ENCODE measurements at places on chromosomes 3 and 15.

DNA sequence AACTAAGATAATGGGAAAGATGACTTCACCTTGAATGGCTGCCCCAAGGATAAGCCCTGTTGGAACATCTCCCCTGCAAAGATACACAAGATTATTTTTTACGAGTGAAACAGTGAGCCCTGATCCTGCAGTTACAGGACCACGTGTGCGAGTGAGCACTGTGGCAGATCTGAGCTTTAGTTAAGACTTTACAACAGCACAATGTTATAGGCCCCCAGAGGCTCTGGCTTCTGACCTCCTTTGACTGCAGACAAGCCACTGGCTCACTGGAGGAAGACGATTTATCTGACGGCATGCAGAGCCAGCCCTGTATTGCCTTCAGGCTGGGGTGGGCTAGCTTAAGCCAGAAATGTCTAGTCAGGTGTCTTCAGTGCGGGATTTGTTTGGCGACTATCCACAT, 174.4 kb downstream of the ARRDC4 start:
- DNase-seq: no peak

DNA sequence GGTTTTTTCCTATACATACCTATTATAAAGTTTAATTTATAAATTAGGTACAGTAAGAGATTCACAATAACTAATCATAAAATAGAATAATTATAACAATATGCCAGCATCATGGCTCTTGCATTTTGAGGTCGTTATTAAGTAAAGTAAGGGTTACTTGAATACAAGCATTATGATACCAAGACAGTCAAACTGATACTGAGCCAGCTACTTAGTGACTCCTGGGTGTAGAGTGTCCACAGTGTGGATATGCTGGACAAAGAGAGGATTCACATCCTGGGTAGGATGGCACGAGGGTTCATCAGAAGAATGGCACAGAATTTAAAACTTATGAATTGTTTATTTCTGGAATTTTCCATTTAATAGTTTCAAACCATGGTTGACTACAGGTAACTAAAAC, 157.2 kb upstream of the IL12A start:
- no peak for DNase-seq

DNA sequence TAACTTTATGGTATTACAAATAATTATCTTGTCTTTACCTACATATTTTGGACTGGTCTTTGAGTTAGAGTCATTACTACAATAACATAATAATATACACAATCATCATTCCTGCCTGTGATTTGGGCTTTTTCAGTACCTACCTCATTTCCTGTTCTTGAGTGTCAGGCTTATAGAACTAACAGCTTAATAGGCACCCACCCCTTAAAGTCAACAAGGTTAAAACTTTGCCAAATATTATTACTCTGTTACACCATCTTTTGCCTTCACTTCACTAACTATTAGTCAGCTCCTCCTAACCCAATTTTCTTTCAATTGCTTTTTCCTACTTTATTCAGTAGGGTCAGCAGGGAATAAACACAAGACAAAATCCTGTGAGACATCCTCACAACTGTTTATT, 488.7 kb upstream of the AGTR1 start:
- no peak for DNase-seq

DNA sequence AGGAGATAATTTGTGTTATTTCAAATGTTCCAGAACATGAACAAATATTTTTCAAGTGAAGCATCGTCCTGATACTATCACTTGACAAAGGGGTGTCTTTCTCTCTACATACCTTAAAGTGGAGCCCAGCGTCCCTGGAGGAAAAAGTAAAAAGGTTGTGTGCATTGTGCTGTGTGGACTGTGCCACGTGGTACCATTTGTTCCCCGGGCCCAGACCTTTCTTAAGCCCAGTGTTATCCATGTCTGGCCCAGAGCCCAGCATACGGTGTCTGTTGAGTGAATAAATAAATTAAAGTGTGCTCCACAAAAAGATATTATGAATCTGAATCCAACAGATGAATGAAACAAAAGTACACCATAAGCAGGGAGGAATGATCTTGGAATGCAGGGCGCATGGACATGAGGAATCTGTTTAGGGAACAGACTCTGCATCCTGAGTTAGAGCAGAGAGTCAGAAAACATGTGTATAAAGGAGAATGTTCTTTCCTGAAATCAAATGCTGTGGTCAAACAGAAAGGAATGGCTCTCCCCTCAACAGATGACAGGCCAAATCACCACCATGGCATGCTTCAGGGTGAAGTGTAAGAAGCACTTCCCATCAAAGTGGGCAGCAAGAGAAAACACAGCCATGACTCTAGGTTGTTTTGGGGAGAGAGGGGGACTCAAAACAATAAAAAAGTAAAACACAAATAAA, 8.1 kb upstream of the PRSS50 start:
- DNase-seq: no peak

- no peak for DNase-seq
These were observed 149.0 kb downstream of the CBLB start for GRCh38 chr3:105719791-105720190.

DNA sequence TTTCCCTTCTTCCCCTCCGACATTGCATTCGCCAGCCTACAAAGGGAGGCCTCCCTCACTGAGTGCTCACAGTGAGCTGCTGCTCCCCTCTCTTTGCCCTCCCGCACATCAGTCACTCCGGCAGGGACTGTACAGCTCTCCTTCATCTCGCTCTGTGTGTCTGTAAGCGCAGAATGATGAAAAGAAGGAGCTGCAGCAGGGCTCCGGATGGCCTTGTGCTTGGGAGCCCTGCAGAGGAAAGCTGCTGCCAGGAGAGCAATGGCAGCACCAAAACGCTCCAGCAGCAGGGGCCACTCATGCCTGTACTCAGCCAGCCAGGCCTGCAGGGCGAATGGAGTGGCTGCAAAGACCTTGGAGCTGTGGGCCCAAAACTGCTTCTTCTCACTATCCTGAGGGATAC, 107.0 kb upstream of the NSMCE3 start:
- no peak for DNase-seq

- DNase-seq: no peak
These were observed 196.8 kb downstream of the GOLGA6L6 start for GRCh38 chr15:20344601-20345400.

DNA sequence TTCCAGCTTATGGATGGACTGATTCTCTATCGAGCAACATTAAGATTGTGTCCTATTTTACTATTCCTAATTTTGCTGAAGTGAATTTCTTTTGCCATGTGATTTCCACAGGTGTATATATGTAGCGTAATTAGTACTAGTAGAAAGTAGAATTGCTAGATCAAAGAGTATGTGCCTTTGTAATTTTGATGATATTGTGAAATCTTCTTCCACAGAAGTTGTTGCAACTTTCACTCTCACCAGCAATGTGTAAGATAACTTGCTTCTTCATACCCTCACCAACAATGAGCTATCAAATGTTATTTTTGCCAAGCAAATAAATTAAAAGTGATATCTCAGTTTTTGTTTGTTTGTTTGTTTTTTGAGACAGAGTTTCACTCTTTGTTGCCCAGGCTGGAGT, 5.4 kb downstream of the PGBD4 start:
- no peak for DNase-seq

DNA sequence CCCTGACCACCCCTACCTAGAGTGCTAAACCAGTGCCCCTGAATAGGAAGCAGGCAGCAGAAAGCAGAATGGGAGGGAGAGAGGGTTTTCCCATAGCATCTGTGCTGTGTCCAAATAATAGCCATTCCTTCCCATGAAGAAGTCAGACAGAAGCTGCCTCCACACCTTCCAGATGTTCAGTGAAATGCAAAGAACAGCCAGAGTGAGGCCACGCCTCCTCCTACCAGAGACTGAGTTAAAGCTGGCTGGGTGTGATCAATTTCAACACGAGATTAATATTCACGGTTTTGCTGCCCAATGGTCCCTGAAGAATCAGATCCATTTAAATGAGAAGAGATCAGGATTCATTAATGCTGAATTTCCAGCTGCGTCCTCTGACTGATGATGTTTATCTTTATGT, 111.8 kb downstream of the SRGAP3 start:
- no peak for DNase-seq

DNA sequence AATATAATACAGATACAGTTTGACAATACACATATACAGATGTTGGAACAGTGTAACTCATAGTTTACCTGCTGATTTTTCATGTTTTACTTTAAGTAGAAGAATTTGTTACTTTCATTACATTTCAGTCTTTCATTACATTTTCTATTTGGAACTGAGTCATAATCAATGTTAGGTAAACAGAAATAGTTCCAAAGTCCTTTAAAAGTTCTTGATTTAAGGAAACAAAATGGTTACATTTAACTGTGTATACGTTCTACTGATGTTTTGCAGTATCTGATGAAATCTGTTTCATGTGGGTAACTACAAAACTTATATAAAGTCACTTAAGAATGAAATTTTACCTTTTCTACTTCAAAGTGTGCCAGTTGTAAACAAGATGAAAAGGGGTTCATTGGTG, 721.2 kb downstream of the NAALADL2 start:
- DNase-seq: no peak

DNA sequence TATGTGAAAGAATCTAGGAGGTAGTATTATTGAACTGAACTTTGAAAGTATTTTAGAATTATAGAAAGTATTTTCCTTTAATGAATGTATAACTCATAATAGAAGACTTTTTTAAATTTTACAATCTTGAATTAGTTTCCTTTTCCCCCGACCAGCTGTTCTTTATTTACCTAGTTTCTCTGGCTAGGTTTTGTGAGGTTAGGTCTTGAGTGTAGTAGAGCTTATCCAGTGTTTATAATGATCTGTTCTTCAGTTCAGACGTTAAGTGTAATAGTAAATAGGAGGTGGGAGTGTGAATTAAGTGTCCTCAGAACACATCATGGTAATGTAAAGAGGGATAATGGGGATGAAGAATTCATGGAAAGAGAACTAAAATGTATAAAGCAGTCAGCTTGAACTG, 93.8 kb downstream of the MYRIP start:
- no peak for DNase-seq

DNA sequence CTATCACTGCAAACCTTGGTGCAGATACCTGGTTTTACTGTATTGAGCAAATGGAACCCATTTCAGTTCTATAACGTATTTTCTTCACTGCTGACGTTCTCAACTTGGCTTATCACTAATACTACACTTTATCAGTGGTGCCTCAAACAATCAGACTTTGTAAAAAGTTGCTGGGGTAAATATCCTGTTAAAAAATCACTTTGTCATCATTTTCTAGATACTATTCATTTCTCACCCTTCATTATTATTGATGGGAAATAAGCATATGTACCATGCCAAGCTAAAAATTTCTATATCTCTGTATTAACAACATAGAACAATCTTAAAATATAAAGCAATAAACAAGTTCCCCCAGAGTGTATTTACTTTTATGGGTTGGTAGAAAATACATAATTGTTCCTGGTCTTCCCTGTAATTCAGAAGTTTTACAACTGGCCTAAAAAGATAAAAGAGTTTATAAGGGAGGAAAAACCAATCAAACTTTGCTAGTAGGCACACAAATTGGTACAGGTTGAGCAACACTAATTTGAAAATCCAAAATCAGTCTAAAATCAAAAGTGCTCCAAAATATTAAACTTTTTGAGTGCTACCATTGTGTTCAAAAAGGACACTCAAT, 33.2 kb downstream of the CIP2A start:
- no peak for DNase-seq

Measured in GF-D8 (cell line).